Activated CD4-positive, alpha-beta T cell treated with anti-CD3 and anti-CD28 coated beads, Interleukin-2, amount 10 ng/mL, durations not matched to agents 7 days and 5 days (primary cell): ENCODE measurements at places on chromosomes 13 and 19. TPM values are rescaled to one million over a fixed set of nuclear protein-coding genes. Genes with fewer than 3 reads are reported as not detected.

The ZSCAN4 gene
- not detected for total RNA-seq

DNA sequence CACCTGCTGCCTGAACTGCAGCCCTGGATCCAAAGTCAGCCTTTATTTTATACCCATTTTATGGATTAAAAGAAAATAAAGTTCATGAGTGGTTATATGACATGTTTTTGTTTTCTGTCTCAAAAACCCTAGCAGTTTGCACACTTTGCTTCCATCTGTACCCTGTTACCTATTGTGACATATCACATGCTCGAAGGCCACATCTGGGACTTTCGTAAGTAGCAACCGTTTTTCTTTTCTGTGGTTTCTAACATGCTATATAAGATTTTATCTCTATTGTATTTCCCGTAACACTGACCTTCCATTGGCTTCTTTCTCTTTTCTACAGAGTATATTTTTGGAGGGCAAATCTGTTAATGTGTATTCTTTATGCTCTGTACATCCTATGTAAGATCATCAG is 1007.2 kb downstream of the PCDH9 start:
- no peak for DNase-seq

The STARD13 gene
- 0.02 TPM for total RNA-seq

The REX1BD gene
- total RNA-seq, result 73.0 TPM

The SOX1 gene
- total RNA-seq, result not detected

DNA sequence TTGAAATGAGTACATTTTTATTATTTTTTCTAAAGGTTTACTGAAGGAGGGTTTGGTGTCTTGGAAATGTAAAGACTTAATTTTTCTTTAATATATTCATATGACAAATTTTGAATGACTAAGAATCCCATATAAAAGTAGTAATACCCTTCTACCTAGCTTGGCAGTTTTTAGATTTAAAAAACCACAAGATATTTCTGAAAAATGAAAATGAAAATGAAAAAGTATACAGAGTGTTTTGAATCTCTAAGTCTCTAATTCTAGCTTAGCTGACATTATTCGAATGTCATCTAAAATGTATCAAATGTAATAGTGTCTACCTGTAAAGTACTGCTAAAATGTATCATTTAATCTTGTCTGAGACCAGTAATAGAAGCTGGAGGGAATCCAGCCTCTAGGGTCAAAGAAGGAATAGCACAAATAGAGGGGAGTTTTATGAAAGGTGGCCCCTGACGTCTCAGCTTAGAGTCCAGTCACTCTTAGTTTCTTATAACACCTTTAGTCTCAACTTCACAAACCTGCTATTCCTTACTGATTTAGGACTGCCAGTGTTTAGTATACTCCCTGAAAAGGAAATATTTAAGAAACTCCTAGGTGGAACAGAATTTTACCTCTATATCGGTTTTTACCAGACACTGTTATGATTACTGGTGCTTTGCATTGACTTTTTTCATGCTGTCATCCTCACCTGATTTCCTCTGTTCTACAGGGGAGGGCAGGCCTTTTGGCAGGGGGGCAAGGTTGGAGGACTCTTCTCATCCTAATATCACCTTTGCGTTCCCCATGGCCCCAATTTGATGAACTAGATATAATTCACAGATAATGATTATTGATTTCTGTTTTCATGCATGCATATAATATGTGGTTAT is 16.2 kb upstream of the MIR17HG start:
- no peak for DNase-seq

- no peak for DNase-seq
These were observed 3.1 kb downstream of the CD33 start for GRCh38 chr19:51227966-51228365.

The GJB2 gene
- total RNA-seq, result 5.6 TPM

- DNase-seq, result no peak
These were observed 7.6 kb downstream of the COL4A2 start for GRCh38 chr13:110314516-110315245.

GRCh38 chr13:102911336-102911735 is 65.5 kb downstream of the ERCC5 start:
- DNase-seq, result no peak

DNA sequence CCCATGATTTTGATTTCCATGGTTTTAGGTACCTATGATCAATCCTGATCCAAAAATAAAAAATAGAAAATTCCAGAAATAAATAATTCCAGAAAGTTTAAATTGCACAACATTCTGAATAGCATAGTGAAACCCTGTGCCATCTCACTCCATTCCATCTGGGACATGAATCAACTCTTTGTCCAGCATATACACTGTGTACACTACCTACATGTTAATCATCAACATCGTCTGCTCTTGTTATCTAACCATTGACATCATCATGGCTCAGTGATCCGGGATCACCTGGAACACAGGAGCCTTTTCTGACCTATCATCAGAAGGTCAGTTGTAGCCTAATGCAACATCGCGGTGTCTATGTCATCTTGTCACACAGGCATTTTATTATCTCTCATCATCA is 75.6 kb downstream of the MYO16 start:
- DNase-seq, result no peak
